Right ventricle myocardium superior (tissue), 1 donor: ENCODE measurements at places on chromosomes 13 and 19. TPM values are rescaled to one million over a fixed set of nuclear protein-coding genes. Genes with fewer than 3 reads are reported as not detected.

DNA sequence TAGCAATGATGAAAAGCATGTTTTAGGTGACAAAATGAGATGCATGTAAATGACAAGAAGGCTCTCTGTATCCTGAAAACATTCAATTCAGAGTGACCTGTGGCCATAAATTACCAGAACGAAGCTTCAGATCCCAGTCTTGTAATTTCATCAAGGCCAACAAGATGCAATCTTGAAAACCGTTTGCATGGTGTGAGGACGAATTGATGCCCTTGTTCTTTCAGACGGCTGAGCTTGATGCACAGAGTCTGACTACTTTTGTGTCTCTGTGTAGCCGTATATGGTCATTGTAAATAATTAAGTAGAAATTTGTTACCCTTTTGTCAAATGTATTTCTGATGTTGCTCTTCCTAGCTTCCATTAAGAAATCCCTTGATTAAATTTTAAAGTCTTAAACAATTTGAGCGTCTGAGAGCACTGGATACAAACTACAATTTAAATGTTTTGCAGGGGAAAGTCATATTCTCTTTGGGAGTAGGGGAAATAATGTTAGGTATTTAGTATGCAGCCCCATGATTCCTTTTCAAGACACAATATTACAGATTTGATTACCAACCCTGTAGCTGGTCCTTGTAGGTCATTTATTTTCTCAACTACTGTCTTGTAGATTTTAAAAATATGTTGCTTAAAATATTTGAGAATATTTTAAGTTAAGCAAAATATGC, 125.8 kb upstream of the PCDH9 start:
- DNase-seq: no peak

GRCh38 chr13:34941436-34941834, 635 bp upstream of the NBEA start:
- DNase-seq: no peak

- DNase-seq: no peak
These were observed 9.6 kb upstream of the TIMM44 start for GRCh38 chr19:7953060-7953459.

DNA sequence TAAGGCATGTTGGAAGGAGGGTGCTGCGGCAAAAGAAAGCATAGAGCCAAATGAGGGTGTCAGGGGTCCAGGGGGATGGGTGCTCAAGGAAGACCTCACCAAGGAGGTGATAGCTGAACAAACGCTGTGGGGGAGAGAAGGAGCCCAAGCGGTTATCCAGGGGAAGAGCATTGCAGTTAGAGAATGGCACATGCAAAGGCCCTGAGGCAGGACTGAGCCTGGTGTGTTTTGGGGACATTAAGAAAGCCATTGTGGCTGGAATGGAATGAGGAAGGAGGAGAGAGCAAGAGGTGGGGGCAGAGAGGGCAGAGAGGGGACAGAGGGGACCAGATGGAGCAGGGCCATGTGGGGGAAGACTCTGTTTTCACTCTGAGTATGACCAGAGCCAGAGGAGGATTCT, 6.1 kb upstream of the MYH14 start:
- no peak for DNase-seq

DNA sequence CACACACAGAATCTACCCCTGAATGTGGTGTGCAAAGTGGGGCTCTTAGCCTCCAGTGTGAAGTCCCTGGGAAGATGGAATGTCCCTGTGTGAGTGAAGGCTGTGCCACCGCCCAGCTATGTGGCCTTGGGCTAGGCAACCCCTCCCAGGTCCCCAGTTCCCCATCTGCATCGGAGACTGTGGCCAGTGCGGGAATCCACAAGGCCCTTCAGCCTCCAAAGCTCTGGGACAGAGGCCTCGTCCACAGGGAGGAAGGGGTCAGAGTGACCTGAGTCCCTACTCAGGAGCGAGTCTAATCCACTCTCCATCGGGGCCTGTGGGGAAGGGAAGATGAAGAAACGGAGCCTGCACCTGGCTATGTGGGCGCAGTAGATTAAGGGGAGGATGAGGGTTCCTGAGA, 19.3 kb upstream of the KIR3DL3 start:
- DNase-seq: no peak

- no peak for DNase-seq
These were observed at the start of gene CYSLTR2 for GRCh38 chr13:48653472-48653939. TSS of gene CYSLTR2 (plus strand) at chr13:48653929. CDS start at chr13:48706818, 52,889 bp downstream.

- no peak for DNase-seq
These were observed 300.7 kb downstream of the DCT start for GRCh38 chr13:94178625-94179244.

GRCh38 chr13:101424381-101425155, 8.3 kb upstream of the NALCN start:
- DNase-seq: no peak

- DNase-seq: no peak
These were observed 449.9 kb downstream of the HS6ST3 start for GRCh38 chr13:96539791-96540190.

Gene LIN37
- total RNA-seq: 5.2 TPM

Gene CEACAM3
- not detected for total RNA-seq

Gene CYP2F1
- not detected for total RNA-seq

Gene ZNF71
- 6.6 TPM for total RNA-seq

Gene NDUFB7
- 533 TPM for total RNA-seq
